ENCODE measurements at places on chromosomes 16 and 17.

GRCh38 chr17:1482680-1483079 is 9.8 kb downstream of the MYO1C start:
- DNase-seq, result no peak

- DNase-seq, result no peak
Observed at GRCh38 chr17:80822700-80823410, 168.8 kb upstream of the CHMP6 start.

DNA sequence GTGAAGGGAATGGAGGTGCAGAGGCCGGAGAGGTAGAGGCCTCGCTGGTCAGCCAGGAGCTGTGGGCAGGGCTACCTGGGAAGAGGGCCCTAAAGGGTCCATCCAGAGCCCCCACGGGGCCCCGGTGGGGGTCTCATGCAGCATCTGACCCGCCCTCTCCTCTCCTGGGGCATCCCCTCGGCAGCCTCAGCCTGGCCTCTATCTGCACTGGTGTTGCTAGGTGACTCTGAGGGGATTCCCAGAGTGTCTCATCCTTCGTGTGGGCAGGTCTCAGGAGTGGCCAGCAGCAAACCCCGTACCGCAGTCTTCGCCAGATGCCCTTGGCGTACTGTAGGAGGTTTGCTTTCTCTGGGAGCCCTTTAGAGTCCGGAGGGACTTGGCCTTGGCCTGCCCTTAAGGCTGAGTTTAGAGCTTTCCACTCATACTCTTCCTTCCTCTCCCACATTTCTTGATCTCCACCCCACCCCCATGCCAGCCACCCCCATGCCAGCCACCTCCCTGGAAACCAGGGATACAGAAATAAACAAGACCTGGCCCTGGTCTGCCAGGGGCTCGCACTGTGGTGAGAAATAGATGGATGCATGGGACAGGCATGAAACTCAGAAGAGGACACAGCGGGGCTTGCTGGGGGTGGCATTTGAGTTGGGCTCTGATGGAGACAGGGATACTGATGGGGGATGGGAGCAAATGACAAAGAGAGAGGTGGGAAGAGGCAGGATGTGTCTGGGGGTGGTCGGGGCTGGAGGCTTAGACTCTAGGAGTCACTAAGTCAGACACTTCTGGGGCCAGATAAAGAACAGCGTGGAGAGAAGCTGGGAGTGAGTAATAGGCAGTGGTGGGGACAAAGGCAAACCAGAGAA is 9.9 kb downstream of the SLC5A10 start:
- DNase-seq, result no peak

DNA sequence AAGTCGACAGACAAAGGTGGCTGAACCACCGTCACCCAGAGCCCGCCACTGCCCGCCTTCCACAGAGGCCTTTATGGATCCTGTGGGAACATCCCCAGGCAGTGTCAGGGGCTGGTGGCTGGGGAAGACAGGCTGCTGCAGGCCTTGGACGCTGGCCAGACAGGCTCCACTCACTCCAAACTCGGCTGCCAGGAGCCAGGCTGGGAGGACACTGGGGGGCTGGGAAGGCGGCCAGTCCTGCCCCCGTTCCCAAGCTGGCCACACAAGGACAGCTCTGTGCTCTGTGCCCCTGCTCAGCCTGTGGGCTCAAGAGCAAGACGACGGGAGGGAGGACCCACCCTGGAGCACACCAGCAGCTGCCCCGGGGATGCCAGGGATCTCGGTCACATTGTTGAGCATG is 7.6 kb upstream of the LCAT start:
- no peak for DNase-seq

DNA sequence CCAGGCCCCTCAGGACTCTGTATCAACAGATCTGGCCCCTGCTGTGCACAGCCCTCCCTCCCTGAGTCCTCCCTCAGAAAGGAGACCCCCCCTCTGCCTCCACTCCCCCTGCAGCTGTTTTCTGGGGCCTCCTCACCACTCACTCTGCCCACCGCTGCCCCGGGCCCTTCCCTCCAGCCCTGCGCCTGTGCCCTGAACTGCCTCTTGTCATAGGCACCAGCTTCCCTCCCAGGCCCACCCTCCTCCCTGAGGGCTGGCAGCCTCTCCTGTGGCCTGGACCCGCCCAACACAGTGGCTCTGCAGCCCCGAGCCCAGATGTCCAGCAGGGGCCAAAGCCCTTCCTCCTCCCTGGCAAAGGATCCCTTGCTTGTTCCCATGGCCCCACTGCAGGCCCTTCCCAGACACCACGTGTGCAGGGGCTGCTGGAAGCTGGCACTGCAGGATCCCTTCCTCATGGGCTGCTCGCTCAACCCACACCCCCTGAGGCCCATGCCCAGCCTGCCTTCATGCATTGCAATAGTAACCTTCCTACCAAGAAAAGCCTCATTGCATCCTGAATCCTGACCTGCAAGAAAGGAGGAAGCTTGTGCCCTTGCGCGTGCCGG is 25.8 kb downstream of the GNPTG start:
- DNase-seq, result no peak

DNA sequence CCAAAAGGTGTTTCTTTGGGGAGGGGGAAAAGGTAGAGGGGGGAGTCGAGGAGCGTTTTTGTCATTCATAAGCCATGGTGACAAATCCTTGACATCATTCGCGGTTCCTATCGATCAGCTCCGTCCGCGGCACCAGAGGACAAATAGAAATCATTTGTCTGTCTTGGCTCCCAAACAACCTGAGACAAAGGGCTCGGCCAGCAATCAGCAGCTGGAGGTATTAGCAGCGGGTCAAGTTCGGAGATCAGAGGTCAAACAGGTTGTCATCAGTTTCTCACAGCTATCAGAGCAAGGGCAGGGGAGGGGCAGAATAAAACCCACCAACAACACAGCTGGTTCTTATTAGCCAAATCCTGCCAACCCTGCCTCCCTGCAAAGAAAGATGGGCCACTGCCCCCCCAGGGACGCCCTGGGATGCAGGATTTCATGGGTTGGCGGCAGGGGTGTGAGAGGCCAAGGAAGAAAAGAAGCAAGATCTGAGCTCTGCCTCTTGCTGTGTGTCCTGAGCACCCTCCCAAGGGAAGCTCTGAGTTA is 145.3 kb upstream of the LHX1 start:
- DNase-seq, result no peak

DNA sequence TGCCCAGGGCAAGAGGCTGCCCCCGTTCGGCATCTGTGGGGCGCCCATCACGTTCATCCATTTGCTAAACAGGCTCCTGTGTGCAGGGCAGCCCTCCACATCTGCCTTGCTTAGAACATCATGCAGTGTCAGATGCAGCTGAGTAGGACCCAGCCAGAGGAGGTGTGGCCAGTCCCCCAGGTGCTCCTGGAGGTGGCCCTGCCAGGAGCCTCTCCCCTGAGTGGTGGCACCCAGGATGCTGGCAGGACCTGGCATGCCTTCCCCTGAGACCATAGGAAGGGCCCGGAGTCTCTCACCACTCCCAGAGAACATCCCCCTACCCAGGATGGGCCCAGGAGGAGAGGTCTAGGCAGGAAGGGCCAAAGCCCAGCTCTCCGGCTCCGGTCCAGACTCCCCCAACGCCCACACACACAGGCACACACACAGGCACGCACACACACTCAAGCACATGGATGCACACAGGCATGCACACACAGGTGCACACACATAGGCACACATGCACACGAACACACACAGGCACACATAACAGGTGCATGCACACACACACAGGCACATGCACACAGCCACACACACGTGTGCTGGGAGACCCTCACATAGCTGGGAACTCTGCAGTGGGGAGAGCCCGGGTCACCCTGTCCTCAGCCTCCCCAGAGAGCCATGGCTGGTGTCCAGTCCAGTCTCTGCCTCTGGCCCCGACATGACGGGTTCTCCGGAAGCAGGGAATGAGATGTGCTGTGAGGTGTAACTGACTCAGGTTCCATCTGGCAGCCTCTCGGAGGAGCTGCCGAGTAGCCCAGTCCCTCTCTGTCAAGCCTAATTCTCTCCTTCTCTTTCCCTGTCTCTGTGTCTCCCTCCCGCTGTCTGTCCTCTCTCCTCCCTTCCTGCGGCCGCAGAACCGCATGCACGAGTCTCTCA is 74.6 kb downstream of the AMFR start:
- DNase-seq, result no peak

- no peak for DNase-seq
Observed at GRCh38 chr17:76492123-76492988, 8.9 kb downstream of the RHBDF2 start.

- no peak for DNase-seq
Observed at GRCh38 chr17:68863091-68863652, 92.0 kb downstream of the ABCA8 start.

DNA sequence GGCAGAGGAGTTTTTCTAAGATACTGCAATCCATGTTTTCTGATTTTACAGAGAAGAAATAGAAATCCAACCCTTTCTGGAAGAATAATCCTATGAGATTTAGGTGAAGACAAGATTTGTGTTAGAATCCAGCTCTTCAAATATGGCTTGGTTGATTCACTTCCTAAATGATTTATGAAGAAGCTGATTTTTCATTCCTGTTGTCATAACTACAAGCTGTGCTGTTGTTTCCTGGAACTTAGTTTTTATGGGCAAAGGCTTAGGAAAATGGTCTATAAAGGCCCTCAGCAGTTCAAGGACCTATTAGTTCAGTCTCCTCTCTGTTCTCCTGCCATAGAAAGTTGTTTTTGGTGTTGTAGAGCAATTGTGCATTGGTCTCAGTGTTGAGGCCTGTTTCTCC is 174.2 kb upstream of the FAM20A start:
- DNase-seq, result no peak

DNA sequence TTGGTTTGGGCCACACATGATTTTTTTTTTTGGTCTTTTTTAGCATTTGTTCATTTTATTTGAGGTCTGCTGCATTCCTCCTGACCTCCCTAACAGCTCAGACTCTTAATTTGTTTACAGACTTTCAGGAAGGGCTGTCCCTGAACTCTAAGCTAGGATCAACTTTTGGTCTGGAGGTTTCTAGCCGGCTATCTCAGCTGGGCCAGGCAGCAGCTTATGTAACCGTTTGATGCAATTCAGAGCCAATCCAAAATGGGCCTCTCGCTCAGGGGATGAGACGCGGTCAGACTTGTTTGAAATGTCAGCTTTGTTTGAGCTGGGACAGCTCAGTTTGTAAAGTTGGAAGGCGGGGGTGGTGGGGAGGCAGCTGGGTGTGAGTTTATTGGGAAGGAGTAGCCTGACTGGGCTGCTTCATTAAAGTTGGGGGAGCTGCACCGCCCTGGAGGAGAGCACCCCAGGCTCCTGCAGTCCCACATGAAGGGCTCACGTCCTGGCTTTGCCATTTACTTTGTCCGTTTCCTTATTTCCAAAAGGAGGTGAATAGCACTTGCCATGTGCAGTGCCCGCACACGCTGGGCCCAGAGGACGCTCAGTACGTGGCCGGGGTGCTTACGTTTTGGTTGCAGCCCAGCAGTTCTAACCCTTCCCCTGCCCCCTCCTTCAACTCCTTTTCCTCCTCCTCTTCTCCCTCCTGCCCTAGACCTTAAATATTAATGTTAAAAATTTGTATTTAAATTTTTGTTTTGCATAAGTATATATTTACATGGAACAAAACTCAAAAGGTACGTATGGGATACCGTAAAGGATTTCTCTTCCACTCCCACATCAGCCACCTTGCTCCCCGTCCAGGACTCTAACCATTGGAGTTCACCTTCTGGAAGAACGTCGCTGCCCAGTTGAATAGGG is 121.2 kb downstream of the SNX29 start:
- DNase-seq, result no peak

DNA sequence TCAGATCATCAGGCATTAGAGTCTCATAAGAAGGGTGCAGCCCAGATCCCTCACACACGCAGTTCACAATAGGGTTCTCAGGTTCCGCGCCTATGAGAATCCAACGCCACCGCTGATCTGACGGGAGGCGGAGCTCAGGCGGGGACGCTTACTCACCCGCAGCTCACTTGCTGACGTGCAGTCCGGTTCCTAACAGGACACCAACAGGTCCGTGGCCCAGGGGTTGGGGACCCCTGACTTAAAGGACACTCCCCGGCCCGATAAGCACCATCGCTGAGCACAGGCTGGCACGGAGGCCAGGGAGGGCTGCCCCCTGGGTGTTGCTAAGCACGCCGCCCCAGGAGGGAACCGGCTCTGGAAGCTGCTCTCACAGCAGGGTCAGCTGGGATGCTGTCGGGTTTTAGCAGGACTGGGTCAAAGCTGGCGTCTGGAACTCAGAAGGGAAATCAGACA is 30.1 kb upstream of the BAHCC1 start:
- no peak for DNase-seq

DNA sequence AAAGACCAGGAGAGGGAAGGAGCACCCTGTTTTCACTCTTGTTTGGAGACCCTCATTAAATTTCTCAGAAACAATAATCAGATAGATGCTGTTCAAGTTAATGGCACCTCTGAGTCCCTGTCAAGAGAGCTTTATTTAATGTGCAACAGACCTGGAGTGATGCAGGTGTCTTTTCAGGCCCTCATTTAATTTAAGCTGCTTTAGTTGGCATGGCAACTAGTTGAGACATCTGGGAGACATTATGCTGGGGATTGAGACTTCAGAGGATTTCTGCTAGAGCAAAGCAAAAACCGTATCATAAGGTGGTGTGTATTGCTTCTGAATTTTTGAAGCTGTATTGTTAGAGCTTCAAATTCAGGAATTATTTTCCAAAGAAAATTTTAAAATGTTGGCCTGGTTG is 108.5 kb downstream of the NLK start:
- no peak for DNase-seq

DNA sequence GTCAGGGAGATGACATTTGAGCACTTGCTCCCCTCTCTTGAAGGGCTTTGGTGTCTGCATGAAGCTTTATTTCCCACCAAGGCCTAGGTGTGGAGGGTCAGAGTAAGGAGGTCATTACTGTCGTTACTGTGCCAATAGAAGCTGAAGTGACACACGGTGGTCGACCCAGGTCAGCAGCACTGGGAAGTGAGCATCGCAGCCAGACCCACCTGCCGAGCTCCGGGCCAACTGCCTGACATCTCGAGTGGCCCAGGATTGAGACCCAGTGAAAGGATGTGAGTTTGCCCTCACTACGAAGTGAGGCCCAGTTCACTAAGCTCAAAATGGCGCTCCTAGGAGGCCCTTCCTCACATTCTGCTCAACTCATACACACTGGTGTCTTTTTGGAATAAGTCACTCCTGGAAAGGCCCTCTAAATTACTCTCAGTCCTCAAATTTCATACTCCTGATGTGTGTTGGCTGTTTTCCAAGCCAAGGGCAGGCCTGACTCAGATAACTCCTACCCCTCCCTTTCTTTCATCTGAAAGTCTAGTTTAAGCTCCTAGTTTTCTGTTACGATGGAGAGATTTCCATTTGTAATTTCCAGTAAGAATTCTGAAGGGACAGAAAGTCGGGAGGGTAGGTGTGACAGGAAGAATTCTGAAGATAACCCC is 200.4 kb downstream of the LGALS9B start:
- no peak for DNase-seq

Data from stimulated activated CD8-positive, alpha-beta memory T cell treated with anti-CD3 and anti-CD28 coated beads, Interleukin-2, amount 100 ng/mL, for 1 hour (primary cell).